Activated CD4-positive, alpha-beta T cell treated with anti-CD3 and anti-CD28 coated beads for 4 hours (primary cell): ENCODE measurements at places on chromosomes 2 and 18.
A peak's percentile ranks its signal among the peaks of the same experiment; 100 is the strongest.

DNA sequence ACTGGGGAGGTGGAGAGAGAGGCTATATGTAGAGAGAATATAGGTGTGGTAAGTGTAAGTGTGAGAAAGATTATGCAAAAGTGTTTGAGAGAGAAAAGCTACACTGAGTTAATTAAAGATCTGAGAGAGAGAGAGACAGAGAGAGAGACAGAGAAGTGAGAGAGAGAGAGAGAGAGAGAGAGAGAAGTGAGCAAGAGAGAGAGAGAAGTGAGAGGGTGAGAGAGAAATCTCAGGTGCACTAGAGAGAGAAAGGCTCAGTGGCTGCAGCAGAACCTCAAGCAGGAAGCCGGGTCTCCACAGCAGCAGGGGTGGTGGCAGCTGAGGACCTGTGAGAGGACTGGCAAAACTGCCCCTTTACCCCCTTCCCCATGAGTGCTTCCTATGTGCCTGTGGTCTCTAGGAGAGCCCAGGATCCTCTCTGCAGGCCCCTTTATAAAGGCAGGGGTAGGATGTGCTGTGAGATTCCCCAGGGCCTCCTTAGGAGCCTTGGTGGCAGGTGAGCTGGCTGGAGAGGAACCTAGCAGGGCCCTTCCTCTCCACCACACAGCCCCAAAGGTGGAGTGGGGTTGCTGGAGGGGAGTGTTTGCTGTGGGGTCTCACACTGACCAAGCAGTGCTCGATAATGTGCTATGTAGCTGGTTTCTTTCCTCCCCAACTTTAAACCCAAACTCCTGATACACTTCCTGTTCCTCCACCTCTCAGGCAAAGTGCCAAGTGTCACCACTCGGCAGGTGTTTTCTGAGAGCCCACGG lies 52.6 kb downstream of the SLC4A5 start:
- peak; percentile 30 for DNase-seq

GRCh38 chr18:7598167-7599047 lies 31.3 kb downstream of the PTPRM start:
- DNase-seq = no peak

- no peak for DNase-seq
Observed at GRCh38 chr2:8547284-8548064, 134.4 kb upstream of the ID2 start.

DNA sequence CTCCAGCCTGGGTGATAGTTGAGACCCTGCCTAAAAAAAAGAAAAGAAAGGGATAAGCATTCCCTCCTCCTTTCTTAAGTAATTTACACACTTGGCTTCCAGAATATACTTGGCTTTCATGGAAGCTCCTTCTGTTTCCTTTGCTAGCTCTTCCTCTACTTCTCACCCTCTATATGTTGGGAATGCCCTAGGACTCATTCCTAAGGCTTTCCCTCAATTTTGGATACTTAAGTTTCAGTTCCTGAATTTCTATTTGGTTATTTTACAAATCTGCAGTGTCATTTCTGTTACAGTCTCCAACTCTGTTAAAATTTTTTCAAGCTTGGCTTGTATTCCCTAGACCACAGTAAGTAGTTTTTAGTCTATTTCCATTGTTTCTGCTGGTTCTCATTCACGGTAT lies 23.6 kb downstream of the SP3 start:
- DNase-seq = no peak

- DNase-seq = no peak
Observed at GRCh38 chr2:40820319-40820718, 368.4 kb upstream of the SLC8A1 start.

- DNase-seq = no peak
Observed at GRCh38 chr18:53489266-53489665, 735.2 kb downstream of the MBD2 start.

DNA sequence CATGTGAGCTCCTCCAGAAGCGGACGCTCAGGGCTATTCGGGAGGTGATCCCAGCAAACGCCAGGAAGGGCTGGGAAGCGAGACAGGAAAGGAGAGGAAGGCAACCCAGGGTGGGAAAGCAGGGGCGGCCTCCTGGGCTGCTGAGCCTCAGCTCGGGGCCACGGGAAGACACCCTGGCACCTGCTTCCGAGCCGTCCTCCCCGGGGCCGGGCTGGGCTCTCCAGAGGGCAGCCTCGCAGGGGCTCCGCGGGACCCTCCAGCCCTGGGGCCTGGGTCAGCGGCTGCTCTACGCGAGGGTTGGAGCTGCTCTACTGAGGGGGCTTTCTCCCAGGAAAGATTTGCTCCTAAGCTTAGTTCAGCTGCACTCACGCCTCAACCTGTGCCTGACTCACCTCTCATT lies 34.0 kb downstream of the TIMM21 start:
- DNase-seq = no peak

DNA sequence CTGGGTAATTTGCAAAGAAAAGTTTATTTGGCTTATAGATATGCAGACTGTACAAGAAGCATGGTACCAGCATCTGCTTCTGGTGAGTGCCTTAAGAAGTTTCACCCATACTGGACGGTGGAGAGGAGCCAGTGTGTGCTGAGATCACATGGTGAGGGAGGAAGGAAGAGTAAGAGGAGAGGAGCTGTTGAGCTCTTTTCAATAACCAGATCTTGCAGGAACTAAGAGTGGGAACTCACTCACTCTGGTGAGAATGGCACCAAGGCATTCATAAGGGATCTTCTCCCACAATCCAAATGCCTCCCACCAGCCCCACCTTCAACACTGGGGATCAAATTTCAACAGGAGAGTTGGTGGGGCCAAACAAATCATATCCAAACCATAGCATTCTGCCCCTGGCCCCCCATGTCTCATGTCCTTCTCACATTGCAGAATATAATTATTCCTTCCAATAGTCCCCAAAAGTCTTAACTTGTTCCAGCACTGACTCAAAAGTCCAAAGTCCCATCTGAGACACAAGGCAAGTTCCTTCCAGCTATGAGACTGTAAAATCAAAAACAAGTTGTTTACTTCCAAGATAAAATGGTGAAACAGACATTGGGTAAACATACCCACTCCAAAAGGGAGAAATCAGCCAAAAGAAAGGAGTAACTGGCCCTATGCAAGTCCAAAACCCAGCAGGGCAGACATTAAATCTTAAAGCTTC lies 11.7 kb upstream of the TMEM37 start:
- no peak for DNase-seq

DNA sequence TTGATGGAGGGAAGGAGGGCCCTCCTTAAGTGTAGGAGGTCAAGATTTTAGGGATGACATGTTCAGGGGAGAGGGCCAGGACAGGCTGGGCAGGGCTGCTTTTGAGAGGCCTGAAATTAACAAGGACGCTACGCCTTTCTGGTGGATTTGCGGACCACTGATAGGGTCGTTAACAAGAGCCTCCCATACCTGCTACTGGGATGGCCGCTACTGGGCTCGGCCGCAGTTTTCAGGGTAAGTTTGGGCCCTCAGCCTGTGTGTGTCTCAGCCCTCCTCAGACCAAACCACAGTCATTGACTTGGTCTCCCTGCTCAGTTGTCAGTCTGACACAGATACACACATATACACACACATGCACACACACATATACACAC lies 180.9 kb downstream of the SMAD2 start:
- DNase-seq = no peak

GRCh38 chr2:64137996-64138395 lies 6.2 kb downstream of the PELI1 start:
- no peak for DNase-seq

DNA sequence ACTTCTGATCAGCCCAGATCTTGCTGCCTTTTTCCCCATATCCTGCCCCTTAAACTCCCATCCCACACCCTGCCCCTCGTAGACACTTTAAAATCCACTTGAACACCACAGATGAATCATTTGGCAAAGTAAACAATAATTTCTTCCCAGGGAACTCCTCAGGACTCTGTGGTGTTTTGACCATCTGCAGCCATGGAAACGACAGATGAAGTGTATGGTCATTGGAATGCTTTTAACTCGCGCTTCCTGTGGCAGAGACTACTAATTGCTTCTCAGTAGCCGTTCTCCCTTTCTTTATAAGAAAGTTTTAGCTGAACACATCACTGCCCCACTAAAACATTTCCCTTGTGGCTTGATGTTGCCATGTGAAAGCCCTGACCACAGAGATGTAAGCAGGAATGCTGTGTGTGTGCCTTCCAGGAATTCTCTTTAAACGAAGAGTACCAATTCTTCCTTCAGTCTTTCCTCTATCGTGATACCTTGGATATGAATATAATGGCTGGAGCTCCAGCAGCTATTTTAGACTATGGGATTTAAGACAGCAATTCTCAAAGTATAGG lies 92.7 kb upstream of the PARD3B start:
- no peak for DNase-seq

GRCh38 chr2:205744074-205744591 lies 61.8 kb downstream of the NRP2 start:
- no peak for DNase-seq

GRCh38 chr2:203412546-203413331 lies 84.5 kb downstream of the ABI2 start:
- DNase-seq = no peak

- DNase-seq = no peak
Observed at GRCh38 chr2:149656996-149657395, 69.4 kb upstream of the MMADHC start.

- no peak for DNase-seq
Observed at GRCh38 chr2:112733871-112734270, 13.1 kb downstream of the NT5DC4 start.

GRCh38 chr2:70192516-70192915 lies 1.7 kb upstream of the C2orf42 start:
- no peak for DNase-seq

DNA sequence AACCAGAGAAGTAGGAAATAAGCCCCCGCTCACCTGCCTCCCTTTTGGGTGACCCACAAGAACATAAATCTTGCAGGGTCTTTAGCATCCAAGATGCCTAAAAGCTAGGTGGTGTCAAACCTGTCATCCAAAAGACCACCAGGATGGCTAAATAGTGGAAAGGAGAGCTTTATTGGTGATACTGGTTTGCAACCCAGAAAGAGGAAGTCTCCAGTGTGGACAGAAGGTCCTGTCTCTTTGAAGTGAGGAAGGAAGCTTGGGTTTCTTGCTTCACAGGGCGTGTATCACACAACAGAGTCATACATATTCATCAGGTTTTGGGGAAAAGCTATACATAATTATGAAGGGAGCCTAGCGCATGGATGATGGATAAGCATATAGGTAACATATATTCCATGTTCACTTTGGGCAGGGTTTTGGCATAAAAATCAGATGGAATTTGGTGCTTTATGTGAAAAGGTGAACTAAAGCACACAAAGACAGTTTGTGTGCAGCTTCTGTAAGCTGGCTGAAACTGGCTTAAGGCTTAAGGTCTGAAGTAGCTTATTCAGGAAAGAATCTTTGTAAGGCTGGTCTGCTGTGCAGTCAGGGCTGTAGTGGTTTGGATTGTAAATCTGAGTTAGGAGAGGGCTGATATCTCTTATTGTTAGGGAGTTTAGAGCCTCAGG lies 102.2 kb upstream of the MSH2 start:
- no peak for DNase-seq

GRCh38 chr2:180367815-180368214 lies 360.7 kb upstream of the CWC22 start:
- no peak for DNase-seq

DNA sequence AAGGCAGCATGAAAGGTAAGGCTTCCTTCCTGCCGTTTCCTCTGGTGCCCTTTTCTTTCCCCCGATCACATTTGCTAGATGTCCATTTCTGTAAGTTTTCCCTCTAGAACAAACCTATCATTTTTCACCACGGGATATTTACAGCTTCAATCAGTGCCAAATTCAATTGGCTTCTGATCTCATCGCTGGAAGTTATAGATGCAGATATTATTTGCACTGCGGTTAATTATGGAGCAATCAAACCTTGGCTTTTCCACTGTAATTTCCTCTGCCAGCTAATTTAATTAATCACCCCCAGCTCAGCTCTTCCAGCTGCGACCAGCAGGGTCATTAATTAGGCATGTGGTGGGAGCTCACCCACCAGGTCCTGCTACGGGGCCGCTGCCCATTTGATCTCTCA lies 86.1 kb downstream of the GBX2 start:
- no peak for DNase-seq

- peak; percentile 56 for DNase-seq
Observed at GRCh38 chr2:112646102-112646719, 472 bp downstream of the SLC20A1 start.

DNA sequence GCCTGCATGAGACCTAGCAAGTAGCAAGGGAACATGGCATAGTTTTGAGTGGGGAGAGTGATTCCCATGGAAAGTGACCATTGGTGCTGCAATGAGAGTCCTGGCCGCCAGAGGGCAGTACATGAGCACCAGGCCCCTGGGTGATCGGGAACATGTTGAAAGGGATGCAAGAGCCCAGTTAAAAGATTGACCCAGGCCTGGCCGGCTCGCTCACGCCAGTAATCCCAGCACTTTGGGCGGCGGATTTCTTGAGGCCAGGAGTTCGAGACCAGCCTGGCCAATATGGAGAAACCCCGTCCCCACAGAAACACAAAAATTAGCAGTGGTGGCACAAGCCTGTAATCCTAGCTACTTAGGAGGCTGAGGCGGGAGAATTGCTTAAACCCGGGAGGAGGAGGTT lies 22.2 kb downstream of the FAP start:
- peak; percentile 62 for DNase-seq

DNA sequence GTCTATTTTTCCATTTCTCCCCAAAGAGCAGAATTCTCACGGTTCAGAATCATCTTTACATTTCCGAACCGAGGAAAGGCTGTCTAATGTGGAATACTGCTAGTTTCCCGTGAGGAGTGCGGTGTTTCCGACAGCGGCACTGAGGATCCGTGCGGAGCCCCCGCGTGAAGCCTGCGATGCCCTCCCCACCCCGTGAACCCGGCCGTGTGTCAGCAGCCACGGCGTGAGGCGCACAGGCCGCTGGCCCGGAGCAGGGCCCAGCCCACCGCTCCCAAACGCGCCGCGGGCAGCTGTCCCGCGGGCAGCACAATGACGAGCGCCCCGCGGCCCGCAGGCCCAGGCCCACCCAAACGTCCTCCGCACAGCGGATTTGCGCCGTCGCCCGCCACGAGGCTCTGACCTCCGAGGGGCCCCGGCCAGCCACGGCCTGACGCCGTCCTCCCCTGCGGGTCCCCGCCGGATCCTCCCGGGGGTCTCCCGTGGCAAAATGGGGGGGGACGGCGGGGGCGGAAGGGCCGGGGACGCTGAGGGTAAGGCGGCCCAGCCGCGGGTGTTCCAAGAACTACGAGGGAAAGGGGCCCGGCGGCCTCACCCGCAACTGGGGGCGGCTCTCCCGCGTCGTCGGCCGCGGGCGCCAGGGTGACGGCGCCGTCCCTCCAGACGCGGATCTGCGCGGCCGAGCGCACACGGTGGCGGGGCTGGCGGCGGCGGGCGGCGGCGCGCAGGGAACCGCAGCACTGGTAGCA lies 796 bp downstream of the SPIRE1 start:
- peak; percentile 4 for DNase-seq
